GM04503 (cell line): ENCODE measurements at places on chromosomes 5 and 9.
A peak's percentile ranks its signal among the peaks of the same experiment; 100 is the strongest.

DNA sequence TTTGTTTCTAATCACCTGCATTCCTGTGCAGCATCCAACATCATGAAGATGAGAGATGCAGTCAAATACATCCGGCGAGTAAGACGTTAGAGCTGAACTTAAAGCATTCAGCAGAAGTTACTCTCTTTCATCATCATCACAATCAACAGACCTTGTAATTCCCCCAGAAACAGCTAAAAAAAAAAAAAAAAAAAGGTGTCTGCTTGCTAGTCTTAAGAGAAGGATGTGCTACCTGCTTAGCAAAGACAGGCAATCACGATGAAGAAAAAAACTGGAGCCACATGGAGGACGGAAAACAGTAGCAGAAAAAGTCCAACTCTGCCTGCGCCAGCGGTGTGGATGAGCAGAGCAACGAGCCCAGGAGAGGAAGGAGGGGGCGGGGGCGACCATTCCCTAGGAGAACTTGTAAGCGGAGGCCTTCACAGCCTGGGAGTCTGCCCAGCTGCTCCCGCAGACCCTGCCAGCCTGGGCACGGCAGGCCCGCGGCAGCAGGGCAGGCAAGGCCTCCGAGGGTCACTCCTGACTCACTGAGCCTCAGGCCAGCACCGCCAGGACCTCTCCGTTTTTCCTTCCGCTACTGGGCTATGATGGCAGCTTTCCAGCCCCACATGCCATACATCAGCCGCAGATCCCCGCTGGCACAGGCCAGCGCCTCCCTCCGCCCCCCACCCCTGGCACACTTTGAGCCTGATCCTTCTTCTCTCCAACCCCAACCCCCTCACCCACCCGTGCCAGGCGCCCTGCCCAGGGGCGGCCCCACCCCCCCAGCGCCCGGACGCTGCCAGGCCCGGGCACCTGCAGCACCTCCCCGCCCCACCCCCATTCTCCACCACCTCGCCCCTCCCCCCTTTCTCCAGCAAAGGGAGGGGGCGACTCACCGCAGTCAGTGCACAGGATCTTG lies 1.4 kb downstream of the NRG2 start:
- no peak for DNase-seq

DNA sequence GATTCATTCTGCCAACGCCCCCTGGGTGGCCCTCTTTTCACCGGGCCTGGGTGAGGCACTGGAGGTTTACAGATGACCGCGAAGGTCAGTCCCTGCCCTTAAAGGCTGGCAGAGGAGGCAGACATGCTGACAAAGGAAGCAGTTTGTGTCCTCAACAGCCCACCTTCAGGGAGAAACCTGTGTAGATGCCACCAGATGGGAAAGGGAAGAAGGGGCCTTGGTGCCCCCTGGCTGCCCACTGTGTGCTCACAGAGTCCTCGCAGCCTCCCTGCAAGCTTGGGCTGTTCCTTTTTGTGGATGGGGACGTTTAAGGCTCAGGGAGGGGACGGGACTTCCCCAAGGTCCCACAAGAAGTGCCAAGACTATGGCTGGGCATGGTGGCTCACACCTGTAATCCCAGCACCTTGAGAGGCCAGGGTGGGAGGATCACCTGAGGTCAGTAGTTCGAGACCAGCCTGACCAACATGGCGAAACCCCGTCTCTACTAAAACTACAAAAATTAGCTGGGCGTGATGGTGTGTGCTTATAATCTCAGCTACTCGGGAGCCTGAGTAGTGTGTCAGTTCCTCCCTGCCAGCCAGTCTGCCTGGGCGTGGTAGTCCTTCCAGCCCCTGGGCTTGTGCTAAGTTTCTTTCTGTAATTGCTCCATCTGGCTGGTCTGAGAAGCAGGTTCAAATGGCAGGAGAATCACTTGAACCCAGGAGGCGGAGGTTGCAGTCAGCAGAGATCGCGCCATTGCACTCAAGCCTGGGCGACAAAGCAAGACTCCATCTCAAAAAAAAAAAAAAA lies 36.2 kb downstream of the NEK6 start:
- DNase-seq, result no peak

DNA sequence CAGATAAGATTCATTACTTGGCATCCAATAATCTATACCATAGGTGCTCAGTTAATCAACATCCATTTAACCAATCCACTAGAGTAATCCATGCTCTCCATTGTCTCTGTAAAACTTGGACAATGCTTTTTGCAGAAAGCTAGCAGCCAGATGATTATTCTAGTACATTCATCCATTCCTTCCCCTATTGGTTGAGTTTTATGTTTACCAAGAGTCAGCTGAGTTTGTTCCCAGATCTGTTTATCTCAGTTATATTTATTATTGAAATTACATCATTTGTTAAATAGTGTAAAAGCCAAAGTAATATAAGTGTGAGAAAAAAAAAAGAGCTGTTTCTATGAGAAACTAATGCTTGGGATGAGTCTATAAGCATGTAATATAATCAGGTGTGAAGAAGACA lies 63.3 kb upstream of the TMC1 start:
- DNase-seq, result no peak

DNA sequence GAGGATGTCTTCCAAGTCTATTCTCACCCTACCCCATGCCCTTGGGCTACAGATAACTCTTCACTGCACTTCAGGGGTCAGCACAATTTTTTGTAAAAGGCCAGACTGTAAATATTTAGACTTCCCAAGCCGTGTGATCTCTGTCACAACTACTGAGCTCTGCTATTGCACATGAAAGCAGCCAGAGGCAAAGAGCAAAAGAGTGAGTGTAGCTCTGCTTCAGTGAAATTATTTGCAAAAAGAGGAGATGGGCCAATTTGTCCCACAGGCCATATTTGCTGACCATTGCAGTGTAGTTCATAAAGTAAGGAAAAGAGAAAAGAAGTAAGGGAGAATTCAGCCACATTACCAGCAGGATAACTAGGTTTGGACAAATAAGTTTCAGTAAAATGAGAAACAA lies 7.0 kb upstream of the MOCS2 start:
- no peak for DNase-seq

GRCh38 chr9:113454914-113455761 lies 8.4 kb upstream of the RGS3 start:
- DNase-seq, result peak; percentile 75
